NCI-H526 treated with DMSO at 0.1 percent for 48 hours (cell line): ENCODE measurements at places on chromosomes 6 and 20.
A peak's percentile ranks its signal among the peaks of the same experiment; 100 is the strongest.

DNA sequence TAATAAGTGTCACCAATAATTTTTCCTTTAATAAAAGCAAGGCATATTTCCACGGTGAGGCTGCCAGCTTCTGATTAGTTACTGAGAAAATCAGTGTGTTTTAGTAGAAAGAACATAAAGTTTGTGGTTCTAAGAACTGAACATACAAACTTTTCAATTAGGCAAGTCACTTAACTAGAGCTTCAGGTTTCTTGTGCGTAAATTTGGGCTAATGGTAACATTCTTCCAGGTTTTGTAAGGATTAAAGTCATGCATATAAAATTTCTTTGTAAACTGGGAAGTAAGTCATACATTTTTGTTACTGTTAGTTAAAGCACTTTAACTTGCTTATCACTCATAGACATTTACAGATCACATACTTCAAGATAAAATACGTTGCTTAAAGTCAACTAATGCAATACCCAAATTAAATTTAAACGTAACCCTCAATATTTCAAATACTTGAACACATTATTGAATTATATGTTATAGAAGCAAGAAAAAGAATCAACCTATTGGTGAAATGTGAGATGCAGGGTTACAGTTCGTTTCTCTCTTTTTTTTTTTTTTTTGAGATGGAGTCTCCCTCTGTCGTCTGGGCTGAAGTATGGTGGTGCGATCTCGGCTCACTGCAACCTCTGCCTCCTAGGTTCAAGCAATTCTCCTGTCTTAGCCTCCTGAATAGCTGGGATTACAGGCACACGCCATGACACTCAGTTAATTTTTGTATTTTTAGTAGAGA lies 327.3 kb upstream of the NOX3 start:
- no peak for DNase-seq

DNA sequence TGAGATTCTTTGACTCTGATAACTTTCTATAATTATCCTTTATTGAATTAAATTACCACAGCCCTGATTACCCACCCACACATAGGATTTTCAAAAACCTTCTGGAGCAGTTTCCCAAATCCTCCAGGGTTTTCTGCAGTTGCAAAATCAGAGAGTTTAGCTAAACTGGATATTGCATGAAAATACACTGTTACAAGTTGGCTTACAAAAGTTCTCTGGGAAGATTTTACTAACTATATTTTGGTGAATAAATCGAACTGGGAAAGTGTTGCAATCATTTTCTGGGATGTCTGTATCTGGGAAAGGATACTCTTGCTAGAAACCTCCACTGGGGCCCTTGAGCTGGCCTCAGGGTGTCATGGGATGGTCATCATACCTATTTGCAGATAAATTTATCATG lies 97.6 kb upstream of the STMND1 start:
- DNase-seq = no peak

DNA sequence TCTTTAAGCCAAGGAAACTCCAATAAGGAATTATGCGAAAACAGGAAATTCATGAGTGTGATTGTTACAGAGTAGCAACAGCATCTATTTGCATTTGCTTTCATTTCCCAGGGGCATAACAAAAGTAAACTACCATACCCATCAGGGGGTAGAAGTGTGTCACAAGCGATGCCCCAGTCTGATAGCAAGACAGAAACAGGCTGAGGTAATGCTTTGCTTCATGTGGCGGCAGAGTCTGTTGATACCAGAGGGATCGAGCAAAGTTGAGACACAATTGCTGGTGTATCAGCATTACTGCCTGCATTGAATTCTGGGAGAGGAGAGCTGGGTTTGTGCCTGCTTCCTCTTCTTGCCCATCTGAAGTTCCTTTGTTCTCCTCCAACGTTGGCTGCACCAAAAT lies 51.2 kb upstream of the LYRM2 start:
- no peak for DNase-seq

GRCh38 chr6:149008741-149009140 lies 261.9 kb downstream of the UST start:
- no peak for DNase-seq

DNA sequence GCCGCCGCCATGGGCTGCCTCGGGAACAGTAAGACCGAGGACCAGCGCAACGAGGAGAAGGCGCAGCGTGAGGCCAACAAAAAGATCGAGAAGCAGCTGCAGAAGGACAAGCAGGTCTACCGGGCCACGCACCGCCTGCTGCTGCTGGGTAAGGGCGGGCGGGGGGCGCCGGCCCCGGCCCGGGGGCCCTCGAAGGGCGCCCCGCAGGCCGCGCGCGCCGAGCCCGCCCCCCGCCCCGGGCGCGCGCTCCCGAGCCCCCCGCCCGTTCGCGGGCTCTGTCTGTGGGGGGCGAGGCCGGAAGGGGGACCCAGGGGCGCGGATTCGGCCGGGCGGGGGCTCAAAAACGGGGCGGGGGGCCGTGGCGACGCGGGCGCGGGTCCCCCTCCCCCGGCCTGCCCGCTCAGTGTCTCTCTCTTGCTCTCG lies 39.2 kb downstream of the GNAS start:
- peak; percentile 34 for DNase-seq

- peak; percentile 46 for DNase-seq
Measured at GRCh38 chr20:50467718-50468356, 42.3 kb upstream of the PTPN1 start.

- no peak for DNase-seq
Measured at GRCh38 chr6:4611429-4612129, 164.6 kb upstream of the CDYL start.

GRCh38 chr6:18101873-18102272 lies 20.6 kb downstream of the NHLRC1 start:
- DNase-seq = no peak

- DNase-seq = no peak
Measured at GRCh38 chr20:35431621-35432429, 6.2 kb downstream of the GDF5 start.

GRCh38 chr6:74213995-74214394 lies 518.0 kb downstream of the CD109 start:
- DNase-seq = no peak

- no peak for DNase-seq
Measured at GRCh38 chr6:54076159-54076789, 35.0 kb upstream of the MLIP start.

DNA sequence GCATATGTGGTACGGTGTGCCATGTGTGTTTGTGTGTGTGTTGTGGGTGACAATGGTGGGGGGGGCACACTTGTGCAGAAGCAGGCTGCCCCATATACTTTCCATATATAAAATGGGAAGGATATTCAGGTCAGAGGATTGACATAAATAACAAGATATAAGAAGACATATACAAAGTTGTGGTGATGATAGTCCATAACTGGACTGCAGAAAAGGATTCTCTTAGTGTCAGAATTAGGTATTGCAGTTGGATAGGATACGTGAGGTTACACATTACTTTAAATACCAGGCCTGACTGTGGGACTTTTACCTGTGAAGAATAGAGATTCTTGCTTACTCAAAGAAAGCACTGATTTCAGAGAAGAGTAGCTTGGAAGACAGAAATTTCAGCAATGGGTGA lies 1260.3 kb downstream of the EPHA7 start:
- DNase-seq = no peak

- no peak for DNase-seq
Measured at GRCh38 chr6:155319902-155320301, 5.6 kb upstream of the TFB1M start.

GRCh38 chr6:44641344-44642031 lies 254.0 kb downstream of the CDC5L start:
- no peak for DNase-seq

DNA sequence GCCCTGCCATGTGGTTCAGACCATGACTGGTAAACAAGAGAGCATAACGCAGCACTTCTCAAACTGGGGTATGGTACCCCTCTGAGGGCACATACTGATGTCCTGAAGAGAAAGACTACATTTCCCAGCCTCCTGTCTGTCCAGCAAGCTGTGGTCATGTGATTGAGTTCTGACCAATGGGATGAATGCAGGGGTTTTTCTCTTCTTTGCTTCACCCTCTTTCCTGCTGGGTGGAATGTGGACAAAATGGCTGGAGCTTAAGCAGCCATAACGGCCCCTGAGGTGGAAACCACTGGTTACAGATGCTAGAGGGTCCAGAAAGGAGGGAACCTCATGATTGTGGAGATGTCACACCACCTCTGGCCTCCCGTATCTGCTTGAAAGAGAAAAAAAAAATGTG lies 19.4 kb upstream of the KCNB1 start:
- no peak for DNase-seq

- no peak for DNase-seq
Measured at GRCh38 chr6:11324453-11325015, 92.1 kb upstream of the NEDD9 start.

DNA sequence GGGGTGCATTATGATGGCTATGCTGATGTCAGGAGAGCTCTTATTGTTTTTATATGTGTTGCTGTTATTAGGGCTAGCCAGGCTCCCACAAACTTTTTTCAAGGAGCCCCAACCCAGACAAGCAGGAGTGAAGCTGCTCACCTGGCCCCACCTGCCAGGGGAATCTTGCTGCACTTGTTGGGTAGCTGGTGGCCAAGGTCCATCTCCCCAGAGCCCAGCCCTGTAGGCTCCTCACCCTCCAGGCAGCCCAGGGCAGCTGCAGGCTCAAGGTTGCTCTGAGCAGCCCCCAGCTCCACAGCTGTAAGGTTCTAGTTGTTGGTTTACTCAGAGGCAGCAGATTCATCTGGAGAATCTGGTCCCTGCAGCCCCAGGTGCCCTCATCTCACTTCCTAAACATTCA lies 46.8 kb upstream of the SIRPA start:
- DNase-seq = no peak

GRCh38 chr6:41733707-41734665 lies 1.4 kb downstream of the TFEB start:
- peak; percentile 46 for DNase-seq

GRCh38 chr6:126873351-126873750 lies 245.1 kb upstream of the RSPO3 start:
- no peak for DNase-seq
